Forelimb muscle (tissue), 1 donor: ENCODE measurements at places on chromosomes 3 and 15. TPM values are rescaled to one million over a fixed set of nuclear protein-coding genes. Genes with fewer than 3 reads are reported as not detected.

GRCh38 chr3:190281308-190282051, 40.8 kb downstream of the CLDN1 start:
- DNase-seq, result no peak

The PPM1L gene
- 10.0 TPM for polyA plus RNA-seq

The BTLA gene
- polyA plus RNA-seq, result 0.13 TPM

The NFKBIZ gene
- 2.4 TPM for polyA plus RNA-seq

DNA sequence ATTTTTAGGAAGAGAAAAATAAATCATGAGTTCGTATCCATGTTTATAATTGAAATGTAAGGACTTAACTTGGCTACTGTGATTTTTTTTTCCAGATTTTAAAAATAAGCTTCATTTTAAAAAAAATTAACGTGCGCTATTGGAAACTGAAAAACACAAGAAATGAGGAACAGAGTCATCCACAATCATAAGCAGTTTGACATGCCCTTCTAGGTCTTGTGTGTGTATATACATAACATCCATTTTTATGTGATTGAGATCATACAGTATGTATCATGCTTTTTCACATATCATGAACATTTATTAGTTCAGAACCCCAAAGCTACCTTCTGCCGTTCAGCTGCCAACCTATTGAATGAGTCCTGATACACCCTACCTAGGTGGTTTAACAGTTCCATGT, 22.7 kb downstream of the IREB2 start:
- DNase-seq, result no peak

DNA sequence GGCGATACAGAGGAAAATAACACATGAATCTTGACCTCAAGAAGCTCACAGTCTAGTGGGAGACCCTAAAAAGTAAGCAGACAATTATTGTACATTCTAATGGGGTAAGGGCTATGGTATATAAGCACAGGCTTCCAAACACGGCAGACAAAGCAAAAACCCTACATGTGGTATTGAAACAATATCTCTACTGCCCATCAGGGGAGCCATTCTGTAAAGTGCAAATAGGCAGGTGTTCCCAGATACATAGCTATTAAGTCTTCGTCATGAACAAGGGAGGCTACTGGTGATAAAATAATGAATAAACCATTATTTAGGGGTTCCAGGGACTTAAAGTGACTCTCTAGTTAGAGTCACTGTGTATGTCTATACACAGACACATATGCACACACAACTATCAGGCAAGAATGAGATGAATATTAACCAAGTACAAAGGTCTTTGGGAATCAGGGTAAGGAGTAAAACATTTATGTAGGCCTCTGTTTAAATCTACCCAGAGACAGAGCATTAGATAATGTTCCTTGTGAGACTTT, 38.7 kb upstream of the ASB14 start:
- DNase-seq, result no peak

The NUP210 gene
- polyA plus RNA-seq, result 8.7 TPM

- DNase-seq, result no peak
These were observed 6.3 kb upstream of the COMMD4 start for GRCh38 chr15:75329571-75329970.

The CYP8B1 gene
- 0.09 TPM for polyA plus RNA-seq

The RBPMS2 gene
- 4.1 TPM for polyA plus RNA-seq

The CGNL1 gene
- 8.3 TPM for polyA plus RNA-seq

The EFHB gene
- polyA plus RNA-seq, result 0.66 TPM

DNA sequence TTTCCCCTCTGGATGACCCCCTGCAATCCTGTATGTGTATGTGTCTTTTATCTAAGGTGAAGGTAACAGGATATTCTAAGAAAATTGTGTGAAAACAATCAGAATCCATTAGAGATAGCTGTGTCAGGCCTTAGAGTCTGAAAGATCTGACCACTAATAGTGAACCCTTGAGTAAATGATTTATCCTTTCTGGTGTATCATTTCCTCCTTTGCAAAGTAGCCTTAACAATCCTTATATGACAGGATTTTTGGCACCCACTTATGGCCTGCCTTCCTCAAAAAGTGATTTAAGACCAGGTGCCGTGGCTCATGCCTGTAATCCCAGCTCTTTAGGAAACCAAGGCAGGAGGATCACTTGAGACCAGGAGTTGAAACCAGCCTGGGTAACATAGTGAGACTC, 110.2 kb downstream of the RBPMS2 start:
- DNase-seq, result no peak

GRCh38 chr3:193746832-193747231, 153.8 kb downstream of the OPA1 start:
- no peak for DNase-seq

- no peak for DNase-seq
These were observed 713 bp upstream of the PLEKHO2 start for GRCh38 chr15:64841060-64841343.

The SERPINI2 gene
- 0.20 TPM for polyA plus RNA-seq

The IVD gene
- polyA plus RNA-seq, result 54.4 TPM

DNA sequence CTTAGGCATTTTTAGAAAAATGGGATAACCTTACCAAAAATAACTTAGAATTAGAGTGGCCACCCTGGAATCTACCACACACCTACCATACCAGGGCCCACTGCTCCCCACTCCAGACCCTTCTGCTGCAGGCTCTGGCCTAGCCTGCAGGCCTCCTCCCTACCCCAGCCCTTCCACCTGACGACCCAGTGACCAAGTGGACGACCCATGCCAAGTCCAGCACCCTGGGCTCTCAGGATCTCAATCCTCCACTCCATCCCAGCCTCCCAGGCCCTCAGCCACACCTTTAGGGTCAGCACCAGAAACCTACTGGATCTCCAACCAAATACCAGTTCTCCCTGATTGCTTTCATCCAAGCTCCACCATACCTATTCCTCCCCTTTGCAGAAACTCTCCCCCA, 145.8 kb downstream of the TPRA1 start:
- no peak for DNase-seq

DNA sequence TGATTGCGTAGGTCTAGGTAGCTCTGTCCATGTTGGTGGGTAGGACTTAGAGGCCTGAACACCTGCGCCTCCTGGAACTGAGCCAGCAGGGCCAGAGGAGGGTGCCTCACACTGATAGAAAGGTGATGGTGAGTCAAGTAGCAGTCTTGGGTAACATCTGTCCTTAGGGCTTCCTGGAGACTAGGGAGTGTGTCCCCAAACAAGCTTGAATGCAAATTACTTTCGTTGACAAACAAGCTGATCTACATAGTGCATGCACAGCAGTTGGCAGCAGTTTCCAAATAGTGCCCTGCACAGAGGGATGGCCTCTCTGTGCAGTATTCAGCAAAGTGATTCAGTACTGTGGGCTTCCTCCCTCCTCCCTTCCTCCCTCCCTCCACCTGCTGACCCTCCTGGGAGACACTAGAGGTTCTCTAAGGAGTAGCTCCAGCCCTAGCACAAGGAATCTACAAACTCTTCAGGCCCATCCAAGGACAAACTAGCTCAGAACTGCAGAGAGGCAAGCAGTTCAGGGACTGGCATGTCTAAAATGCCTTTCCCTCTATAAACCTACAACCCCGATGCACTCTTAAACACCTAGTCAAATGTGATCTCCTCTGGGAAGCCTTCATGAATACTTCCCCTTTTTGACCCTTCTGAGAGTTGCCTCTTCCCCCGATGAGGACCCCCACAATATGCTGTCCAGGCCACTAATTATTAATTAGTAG, 61.0 kb downstream of the TLE3 start:
- no peak for DNase-seq

GRCh38 chr3:182487143-182487542, 306.2 kb upstream of the ATP11B start:
- DNase-seq, result no peak

DNA sequence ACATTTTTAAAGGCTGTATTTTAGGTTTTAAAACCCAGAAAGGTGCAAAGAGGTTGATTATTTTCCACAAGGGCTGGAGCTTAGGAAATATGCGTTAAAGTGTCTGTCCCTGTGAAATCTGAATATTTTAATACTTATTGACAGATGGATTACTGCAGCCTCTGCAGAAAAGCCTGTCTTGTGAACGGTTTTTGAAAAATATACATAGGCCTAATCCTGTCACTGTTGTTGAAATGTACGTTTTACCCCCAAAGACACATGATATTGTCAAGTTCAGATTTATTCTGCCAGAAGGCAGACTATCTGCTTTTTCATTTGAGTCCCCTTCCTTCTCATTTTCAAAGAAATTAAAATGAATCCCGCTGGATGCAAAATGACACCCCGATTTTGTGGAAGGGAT, 2.2 kb upstream of the BCL6 start:
- no peak for DNase-seq

The IFT80 gene
- polyA plus RNA-seq, result 26.4 TPM

- DNase-seq, result no peak
These were observed 52.5 kb upstream of the CHRM5 start for GRCh38 chr15:33915571-33916407.

The AGBL1 gene
- 25.5 TPM for polyA plus RNA-seq

The C2CD4B gene
- 1.8 TPM for polyA plus RNA-seq

GRCh38 chr3:169118666-169119370, 544.7 kb downstream of the MECOM start:
- no peak for DNase-seq

DNA sequence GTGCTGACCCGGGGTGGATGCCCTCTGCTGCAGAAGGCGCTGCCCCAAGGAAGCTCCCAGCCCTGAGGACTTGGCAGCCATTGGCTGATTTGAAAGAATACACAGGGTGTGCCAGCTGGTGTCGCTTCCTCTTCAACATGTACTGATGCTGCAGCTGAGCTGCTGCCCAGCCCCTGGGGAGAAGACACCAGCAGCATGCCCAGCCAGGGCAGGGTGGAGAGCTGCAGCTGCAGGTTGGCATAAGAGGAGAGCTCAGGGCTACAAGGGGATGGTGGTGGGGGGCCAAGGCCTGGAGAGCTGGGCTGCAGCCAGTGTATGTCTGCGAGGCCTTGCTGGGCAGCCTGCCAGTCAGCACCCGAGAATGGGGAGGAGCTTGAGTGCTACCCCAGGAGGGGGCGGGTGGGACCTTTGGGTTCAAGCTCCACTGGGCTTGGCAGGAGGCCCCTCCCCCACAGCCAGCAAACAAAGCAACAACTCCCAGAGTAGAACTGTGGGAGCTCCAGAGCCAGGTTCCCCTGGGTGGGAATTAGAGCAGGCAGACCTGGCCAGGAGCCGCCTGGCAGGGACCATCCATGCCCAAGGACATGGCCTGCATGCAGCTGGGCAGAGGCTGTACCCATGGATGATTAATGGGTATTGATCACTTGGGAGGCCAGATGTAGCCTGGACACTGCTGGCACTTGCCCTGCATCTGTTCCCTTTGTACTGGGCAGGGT, 9.2 kb upstream of the SEMA4B start:
- no peak for DNase-seq

- DNase-seq, result peak; percentile 64
These were observed 485.2 kb upstream of the PROK2 start for GRCh38 chr3:72270072-72270681.

GRCh38 chr15:73317651-73318462, 50.9 kb downstream of the HCN4 start:
- no peak for DNase-seq

- no peak for DNase-seq
These were observed 75.3 kb upstream of the PLCL2 start for GRCh38 chr3:16809482-16809881.

DNA sequence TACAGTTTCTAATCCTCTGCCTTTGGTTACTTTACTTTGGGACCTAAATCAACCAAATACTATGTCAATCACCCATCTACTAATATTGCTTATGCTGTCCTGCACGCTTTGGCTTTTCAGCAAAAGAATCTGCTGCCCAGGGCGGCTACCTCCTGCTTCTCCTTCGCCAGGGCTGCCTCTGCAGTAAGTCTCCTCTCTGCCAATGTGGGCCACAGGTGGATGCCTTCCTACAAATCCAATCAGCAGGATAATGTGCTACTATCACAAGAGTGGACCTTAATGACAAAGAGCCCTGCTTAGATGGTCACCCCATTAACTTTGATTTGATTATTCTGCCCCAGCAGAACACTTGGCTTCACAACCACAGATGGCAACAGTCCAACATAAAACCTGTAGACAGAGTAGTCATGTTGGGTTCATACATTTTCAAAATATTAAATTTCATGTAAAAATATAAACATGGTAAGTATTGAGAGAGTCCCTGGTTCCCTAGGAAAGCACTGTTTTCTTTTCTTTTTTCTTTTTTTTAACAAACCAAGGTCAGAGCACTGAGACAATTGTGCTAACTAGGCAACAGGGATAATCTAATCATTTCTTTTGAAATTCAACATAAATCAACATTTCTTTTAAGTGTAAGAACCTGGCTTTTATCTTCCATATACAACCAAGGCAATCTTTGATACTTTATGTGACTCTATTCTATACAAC, 298.3 kb downstream of the ZBTB20 start:
- no peak for DNase-seq
